ENCODE measurements at places on chromosomes 2 and 18.
A peak's percentile ranks its signal among the peaks of the same experiment; 100 is the strongest.

GRCh38 chr2:72145658-72146329 lies 1.9 kb downstream of the CYP26B1 start:
- peaks cover 7% of the 10 kb centered on the region for H3K36me3 ChIP-seq
- peaks cover 30% of the 10 kb centered on the region for H3K4me1 ChIP-seq
- H3K27ac ChIP-seq, result no peak overlapping the region

DNA sequence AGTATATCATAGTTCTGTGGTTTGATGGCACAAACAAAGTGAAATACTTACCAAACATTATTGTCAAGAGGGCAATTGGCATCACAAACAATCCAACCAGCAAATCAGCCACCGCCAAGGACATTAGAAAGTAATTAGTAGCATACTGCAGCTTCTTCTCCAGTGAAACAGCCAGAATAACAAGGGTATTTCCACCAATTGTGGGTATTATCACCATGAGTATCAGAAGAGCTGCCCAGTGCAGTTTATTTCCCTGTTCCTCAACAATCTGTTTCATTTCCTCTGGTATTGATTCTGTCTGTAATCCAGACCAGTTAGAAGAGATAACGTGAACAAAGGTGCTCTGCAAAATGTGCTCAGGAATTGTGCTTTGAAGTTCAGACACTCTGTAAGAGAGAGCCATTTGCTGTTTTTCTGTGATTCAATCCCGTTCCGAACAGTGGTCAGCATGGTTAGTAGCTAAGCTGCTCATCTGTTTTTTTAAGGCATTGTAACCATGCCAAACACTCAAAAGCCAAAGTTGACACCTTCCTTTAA lies 1.4 kb downstream of the HTR2B start:
- peak overlapping the region; percentile 61 for H3K4me3 ChIP-seq
- peaks cover 41% of the 10 kb centered on the region for H3K4me1 ChIP-seq
- peaks cover 7% of the 10 kb centered on the region for H3K36me3 ChIP-seq

DNA sequence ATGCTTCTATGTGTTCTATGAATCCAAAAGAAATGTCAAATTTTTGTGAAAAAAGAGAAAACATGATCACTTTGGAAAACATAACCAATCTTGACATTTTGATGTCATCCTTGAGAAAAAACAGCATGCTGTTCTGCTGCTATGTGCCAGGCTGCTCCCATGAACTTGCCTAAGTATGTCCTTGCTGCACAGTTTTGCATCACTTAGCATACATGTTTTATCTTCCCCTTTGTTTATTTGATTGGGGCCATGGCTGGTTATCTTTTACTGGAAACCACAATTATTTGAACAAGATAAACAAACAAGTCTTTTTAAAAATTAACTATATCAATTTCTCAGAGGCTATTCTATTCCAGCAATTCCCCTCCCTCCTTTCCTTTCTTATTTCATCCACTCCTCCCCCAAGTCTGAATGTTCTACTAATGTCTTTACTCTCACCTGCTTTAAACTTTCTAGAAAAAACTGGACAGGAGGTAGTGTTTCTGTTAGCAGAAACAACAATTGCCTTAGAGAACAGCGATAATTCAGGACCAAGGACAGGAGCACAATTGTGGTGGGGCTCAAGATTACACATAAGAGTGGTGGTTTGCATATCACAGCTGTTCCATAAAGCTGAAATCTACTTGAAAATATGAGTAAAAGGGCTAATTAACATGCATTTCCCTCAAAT lies 6.7 kb downstream of the AOX1 start:
- H3K27me3 ChIP-seq, result peaks cover 18% of the 10 kb centered on the region
- no peak for DNase-seq
- no peaks in the 10 kb centered on the region for H3K4me1 ChIP-seq

- H3K27me3 ChIP-seq, result peaks cover 6% of the 10 kb centered on the region
- H3K4me3 ChIP-seq, result no peak overlapping the region
- DNase-seq, result peak; percentile 82
- no peaks in the 10 kb centered on the region for H3K36me3 ChIP-seq
Observed at GRCh38 chr2:165293440-165294420, 54.5 kb downstream of the SCN2A start.

GRCh38 chr2:170716851-170717598 lies 1.9 kb downstream of the SP5 start:
- no peak overlapping the region for H3K4me3 ChIP-seq
- peaks cover 29% of the 10 kb centered on the region for H3K4me1 ChIP-seq
- peak; percentile 11 for DNase-seq

GRCh38 chr18:79797518-79798345 lies at the start of gene KCNG2:
KCNG2 (plus strand) TSS chr18:79797938; CDS start chr18:79863668, 65,730 bp downstream.
- H3K4me1 ChIP-seq, result peaks cover 10% of the 10 kb centered on the region
- H3K27ac ChIP-seq, result no peak within 1 kb of the TSS
- H3K27me3 ChIP-seq, result peaks cover 29% of the 10 kb centered on the region
- H3K4me3 ChIP-seq, result peak within 1 kb of the TSS; percentile 8
- no peaks in the 10 kb centered on the region for H3K36me3 ChIP-seq

- peaks cover 10% of the 10 kb centered on the region for H3K4me1 ChIP-seq
- DNase-seq, result peak; percentile 9
- no peak overlapping the region for H3K4me3 ChIP-seq
- no peaks in the 10 kb centered on the region for H3K36me3 ChIP-seq
- H3K27me3 ChIP-seq, result no peaks in the 10 kb centered on the region
Observed at GRCh38 chr2:224638301-224638823, 53.2 kb upstream of the CUL3 start.

DNA sequence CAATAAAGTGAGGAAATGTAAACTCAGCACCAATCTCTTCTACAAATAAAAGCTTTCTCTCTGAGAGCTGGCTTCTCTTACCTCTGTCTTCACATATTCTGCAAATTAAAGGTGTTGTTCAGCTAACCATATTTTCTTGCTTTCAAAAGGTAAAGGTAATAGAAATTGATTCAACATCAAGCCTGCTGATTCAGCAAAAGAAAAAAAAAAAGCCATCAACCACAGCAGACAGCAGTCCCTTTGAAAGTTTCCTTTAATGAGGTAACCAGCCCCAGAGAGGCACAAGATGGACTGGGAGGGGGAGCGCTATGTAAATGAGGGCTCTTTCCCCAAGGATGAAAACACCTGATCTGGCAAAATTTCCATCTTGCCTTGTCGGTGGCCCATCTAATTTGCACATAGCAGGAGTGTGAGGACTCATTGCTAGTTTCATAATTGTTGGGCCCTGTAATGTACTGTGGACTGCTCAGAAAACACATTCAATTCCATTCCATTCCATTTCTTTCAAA lies 154.9 kb upstream of the SOX11 start:
- no peak for DNase-seq
- H3K27ac ChIP-seq, result no peak overlapping the region
- no peaks in the 10 kb centered on the region for H3K36me3 ChIP-seq
- H3K4me3 ChIP-seq, result no peak overlapping the region

GRCh38 chr18:59697236-59697932 lies at the start of gene CCBE1:
CCBE1 (minus strand) TSS chr18:59697423.
- peak within 1 kb of the TSS; percentile 39 for H3K4me3 ChIP-seq
- DNase-seq, result peak; percentile 39
- H3K27ac ChIP-seq, result no peak within 1 kb of the TSS
- peaks cover 61% of the 10 kb centered on the region for H3K27me3 ChIP-seq
- no peaks in the 10 kb centered on the region for H3K36me3 ChIP-seq
- peaks cover 10% of the 10 kb centered on the region for H3K4me1 ChIP-seq

- no peak overlapping the region for H3K4me3 ChIP-seq
- H3K27me3 ChIP-seq, result peaks cover 19% of the 10 kb centered on the region
- no peak overlapping the region for H3K27ac ChIP-seq
- DNase-seq, result no peak
Observed at GRCh38 chr2:179442206-179442605, 177.6 kb upstream of the SESTD1 start.

- H3K4me1 ChIP-seq, result no peaks in the 10 kb centered on the region
- no peak overlapping the region for H3K4me3 ChIP-seq
- peaks cover 5% of the 10 kb centered on the region for H3K27me3 ChIP-seq
- DNase-seq, result no peak
- H3K27ac ChIP-seq, result no peak overlapping the region
Observed at GRCh38 chr2:144470816-144471215, 49.1 kb downstream of the ZEB2 start.

DNA sequence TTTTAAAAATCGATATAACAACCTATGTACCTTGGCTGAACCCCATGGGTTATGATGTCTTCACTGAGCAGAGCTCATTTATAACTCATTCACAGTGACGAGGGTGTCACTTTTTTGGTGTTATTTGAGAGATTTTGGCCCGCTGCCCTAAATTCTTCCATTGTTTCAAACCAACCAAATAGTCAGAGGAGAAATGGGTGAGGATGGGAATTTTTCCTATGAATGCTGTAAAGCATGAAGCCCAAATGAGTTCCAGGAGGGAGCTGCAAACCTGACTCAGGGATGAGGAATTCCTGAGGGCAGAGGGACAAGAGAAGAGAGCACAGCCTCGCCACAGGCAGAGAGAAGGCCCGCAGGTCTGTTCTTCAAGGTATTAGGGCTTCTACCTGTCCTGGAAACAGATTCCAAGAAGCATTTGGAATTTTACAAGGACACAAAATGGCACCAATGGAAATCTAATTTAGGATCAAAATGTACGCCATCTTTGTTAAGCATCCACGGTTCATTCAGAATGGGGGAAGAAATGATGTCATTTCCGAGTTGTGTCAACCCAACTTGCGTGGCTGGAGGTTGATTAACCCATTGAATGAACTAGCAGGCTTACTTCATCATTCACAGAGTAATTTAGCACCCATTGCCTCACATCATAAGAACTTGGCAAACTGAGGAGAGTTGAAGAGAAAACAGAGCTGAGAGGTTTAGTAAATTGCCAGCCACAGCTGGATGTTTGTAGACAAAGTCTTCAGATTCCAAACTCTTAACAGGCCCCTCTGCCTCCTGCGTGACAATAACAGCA lies 133.5 kb downstream of the LAMA3 start:
- no peak overlapping the region for H3K4me3 ChIP-seq
- no peak for DNase-seq
- H3K36me3 ChIP-seq, result peaks cover 2% of the 10 kb centered on the region

GRCh38 chr2:5539282-5540165 lies 152.7 kb upstream of the SOX11 start:
- no peaks in the 10 kb centered on the region for H3K36me3 ChIP-seq
- DNase-seq, result no peak
- H3K4me3 ChIP-seq, result no peak overlapping the region

DNA sequence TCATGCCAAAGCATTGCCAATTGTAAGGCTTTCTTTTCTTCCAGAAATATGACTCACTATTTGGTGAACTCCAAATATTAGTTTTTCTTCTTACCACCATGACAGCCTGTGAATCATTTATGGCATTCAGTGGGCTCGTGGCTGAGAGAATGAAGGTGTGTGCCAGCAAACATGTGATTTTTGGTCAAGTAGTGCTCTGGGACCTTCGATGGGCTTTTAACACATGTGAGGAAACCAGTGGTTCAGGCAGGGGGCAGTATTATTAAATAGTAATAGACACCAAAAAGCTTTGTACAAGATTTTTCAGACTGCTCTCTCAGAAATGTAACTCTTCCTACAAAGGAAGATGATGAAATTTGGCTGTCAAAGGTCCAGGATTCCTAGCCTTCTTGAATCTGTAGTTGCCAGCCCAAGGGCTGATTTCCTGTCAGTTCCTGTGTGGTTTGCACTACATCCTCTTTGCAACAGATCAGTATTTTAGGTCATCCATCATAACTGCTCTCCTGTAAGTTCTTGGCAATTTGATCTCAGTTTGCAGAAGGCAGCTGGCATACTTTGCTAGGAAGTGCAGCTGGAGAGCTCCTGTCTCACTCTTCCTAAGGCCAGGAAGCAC lies 64.3 kb downstream of the BABAM2 start:
- peak overlapping the region; percentile 35 for H3K4me3 ChIP-seq
- peak; percentile 41 for DNase-seq
- H3K36me3 ChIP-seq, result peaks cover 43% of the 10 kb centered on the region
- peak overlapping the region; percentile 82 for H3K27ac ChIP-seq

- no peaks in the 10 kb centered on the region for H3K27me3 ChIP-seq
- H3K4me3 ChIP-seq, result no peak overlapping the region
- no peaks in the 10 kb centered on the region for H3K36me3 ChIP-seq
- no peak overlapping the region for H3K27ac ChIP-seq
- no peak for DNase-seq
- no peaks in the 10 kb centered on the region for H3K4me1 ChIP-seq
Observed at GRCh38 chr2:179771791-179772190, 89.6 kb downstream of the ZNF385B start.

DNA sequence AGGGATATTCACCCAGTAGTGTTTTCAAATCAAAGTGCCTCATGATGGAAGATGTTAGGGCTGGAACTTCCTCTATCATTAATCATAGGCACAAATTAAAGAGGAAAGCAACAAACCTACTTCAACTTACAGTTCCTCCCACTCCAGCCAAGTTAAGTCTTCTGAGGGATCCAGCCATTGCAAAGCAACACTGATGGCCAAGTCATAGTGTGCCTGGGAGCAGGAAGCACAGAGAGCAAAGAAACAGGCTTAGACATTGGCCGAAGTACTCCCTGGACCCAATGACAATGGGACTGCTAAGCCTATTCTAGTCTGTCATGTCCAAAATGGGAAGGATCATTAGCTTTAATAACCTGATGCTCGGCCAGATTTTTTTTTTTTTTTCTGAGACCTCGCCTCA lies 7.0 kb downstream of the C2orf80 start:
- no peak overlapping the region for H3K27ac ChIP-seq
- no peaks in the 10 kb centered on the region for H3K36me3 ChIP-seq
- H3K4me1 ChIP-seq, result no peaks in the 10 kb centered on the region
- DNase-seq, result no peak

- H3K27ac ChIP-seq, result peak overlapping the region; percentile 37
- no peak for DNase-seq
- H3K4me1 ChIP-seq, result peaks cover 2% of the 10 kb centered on the region
- H3K4me3 ChIP-seq, result no peak overlapping the region
- no peaks in the 10 kb centered on the region for H3K27me3 ChIP-seq
Observed at GRCh38 chr2:160309585-160309984, 109.5 kb upstream of the ITGB6 start.

DNA sequence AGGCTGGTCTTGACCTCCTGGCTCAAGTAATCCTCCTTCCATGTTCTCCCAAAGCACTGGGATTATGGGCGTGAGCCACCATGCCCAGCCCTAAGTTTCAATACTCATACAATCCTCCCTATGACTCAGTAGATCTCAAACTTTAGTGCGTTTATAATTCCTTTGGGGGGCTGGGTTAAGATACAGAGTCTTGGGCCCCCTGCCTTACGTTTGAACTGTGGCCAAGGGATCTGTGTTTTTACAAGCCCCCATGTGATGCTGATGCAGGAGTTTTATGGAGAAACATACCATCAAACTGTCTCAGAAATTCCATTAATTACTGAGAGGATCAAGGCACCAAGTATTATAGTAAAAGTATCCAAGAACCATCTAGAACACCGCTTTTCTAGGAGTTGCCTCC lies 38.2 kb upstream of the FAM136A start:
- no peak for DNase-seq
- H3K27ac ChIP-seq, result no peak overlapping the region
- H3K4me3 ChIP-seq, result no peak overlapping the region

- H3K27ac ChIP-seq, result no peak overlapping the region
- no peak for DNase-seq
- no peaks in the 10 kb centered on the region for H3K36me3 ChIP-seq
- H3K27me3 ChIP-seq, result no peaks in the 10 kb centered on the region
- H3K4me1 ChIP-seq, result no peaks in the 10 kb centered on the region
Observed at GRCh38 chr2:21155365-21156136, 31.8 kb downstream of the TDRD15 start.

Measured in activated CD4-positive, alpha-beta T cell treated with anti-CD3 and anti-CD28 coated beads, Interleukin-2, amount 10 ng/mL, durations not matched to agents 7 days and 5 days (primary cell).